MV-4-11 (cell line): ENCODE measurements at places on chromosomes 3 and 15.

DNA sequence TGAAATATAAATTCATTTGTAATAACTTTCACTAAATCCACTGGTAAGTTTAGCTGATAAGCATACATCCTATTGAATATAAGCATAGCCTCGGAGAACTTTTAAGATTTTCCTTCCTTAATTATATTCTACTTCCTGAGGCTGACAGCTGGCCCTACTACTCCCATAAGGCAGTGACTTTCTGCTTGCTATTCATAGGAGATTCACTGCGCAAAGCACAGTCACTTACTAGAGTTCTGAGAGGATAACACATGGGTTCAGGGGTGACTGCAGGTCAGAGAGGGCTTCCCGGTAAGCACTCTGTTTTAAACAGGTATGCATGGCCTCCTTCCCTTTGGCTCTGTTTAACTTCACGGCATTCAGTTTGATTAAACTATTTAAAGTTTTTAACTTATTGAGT lies 75.8 kb downstream of the FAIM start:
- no peak for DNase-seq

GRCh38 chr15:73425510-73425909 lies 17.5 kb upstream of the REC114 start:
- DNase-seq: no peak

GRCh38 chr15:89161666-89162065 lies 59.7 kb downstream of the RLBP1 start:
- DNase-seq: no peak

GRCh38 chr3:156368189-156368588 lies 186.7 kb downstream of the SSR3 start:
- no peak for DNase-seq

GRCh38 chr15:70103880-70104626 lies 6.3 kb upstream of the TLE3 start:
- no peak for DNase-seq

DNA sequence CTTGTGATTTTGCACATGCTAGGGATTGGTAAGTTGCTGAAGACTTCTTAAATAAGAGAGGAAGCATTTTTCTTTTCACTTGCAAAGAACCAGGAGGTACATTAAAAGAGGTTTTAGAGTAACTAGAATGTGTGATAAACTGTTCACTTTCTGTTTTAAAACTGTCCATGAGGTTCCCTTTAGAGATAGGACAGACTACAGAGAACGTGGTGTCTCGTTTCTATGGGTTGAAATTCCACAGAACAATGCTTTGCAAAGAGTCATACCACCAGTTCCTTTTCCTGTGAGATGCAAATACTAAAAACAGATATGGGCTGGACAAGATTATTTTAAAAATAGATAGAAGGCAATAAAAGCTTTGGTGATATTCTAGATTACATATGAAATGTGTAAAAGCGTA lies 372.8 kb downstream of the TIGIT start:
- DNase-seq: no peak

- DNase-seq: no peak
Observed at GRCh38 chr15:77021088-77021481, 26.2 kb downstream of the PSTPIP1 start.

GRCh38 chr3:129360171-129360611 lies 68.2 kb downstream of the EFCAB12 start:
- DNase-seq: no peak

DNA sequence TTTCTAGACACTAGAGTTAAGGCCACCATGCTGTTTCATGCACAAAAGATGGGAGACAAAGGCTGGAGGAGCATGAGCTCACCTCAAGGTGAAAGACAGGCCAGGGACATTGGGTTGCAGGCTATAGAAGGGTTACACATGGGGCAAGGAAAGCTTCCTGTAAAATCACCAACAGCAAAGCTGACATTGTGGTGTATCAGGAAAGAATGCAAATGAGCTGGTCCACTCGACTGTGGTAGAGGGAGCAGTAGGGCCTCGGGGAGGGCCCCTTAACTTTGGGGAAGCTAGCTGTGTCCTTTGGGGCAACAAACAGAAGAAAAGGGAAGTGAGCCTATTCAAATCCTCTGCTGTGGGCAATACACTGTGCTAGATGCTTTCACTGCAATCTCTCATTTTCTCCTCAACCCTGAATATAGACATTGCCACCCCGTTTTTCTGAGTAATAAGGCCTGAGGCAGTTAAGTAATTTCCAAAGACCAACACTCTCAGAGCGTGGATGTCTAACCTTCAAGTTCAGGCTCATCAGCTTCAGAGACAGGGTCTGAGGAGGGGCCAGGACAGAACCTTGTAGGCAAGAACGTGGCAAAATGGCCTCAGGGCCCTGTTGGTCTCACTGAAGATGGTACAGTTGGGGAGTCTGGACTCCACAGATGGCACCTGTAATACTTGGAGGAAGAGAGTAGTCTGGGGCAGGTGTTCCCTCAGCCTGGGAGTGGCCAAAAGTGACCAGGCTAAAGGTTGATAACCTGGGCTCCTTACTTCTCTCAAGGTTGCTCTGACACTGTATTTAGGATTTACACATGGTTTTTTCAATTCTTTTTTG lies 24.1 kb downstream of the CX3CR1 start:
- DNase-seq: peak; percentile 99

- no peak for DNase-seq
Observed at GRCh38 chr15:91694131-91694830, 159.2 kb upstream of the SLCO3A1 start.

DNA sequence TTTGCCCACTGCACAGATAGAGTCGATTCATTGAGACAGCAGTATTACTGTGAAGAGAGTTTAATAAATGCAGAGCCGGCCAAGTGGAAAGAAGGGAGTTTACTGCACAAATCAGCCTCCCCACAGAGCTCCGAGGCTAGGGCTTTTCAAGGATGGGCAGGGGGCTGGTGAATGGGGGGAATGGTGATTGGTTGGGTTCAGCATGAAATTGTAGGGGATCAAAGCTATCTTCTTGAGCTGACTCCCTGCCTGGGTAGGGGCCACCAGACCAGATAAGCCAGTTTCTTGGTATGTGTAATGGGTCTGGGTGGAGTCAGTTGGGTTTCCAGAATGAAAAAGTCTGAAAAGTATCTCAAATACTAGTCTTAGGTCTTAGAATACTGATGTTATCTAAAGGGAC lies 66.6 kb downstream of the SYNPR start:
- no peak for DNase-seq

- DNase-seq: no peak
Observed at GRCh38 chr3:194761384-194761783, 75.7 kb downstream of the FAM43A start.

- DNase-seq: no peak
Observed at GRCh38 chr3:122000936-122001605, 21.0 kb downstream of the ILDR1 start.

GRCh38 chr15:77420610-77421369 lies at the start of gene HMG20A:
Gene HMG20A, plus strand, starts transcription at chr15:77420888. Its CDS starts 37,520 bp downstream, at chr15:77458408.
- DNase-seq: peak; percentile 83

- no peak for DNase-seq
Observed at GRCh38 chr3:17820275-17820674, 77.8 kb upstream of the TBC1D5 start.

DNA sequence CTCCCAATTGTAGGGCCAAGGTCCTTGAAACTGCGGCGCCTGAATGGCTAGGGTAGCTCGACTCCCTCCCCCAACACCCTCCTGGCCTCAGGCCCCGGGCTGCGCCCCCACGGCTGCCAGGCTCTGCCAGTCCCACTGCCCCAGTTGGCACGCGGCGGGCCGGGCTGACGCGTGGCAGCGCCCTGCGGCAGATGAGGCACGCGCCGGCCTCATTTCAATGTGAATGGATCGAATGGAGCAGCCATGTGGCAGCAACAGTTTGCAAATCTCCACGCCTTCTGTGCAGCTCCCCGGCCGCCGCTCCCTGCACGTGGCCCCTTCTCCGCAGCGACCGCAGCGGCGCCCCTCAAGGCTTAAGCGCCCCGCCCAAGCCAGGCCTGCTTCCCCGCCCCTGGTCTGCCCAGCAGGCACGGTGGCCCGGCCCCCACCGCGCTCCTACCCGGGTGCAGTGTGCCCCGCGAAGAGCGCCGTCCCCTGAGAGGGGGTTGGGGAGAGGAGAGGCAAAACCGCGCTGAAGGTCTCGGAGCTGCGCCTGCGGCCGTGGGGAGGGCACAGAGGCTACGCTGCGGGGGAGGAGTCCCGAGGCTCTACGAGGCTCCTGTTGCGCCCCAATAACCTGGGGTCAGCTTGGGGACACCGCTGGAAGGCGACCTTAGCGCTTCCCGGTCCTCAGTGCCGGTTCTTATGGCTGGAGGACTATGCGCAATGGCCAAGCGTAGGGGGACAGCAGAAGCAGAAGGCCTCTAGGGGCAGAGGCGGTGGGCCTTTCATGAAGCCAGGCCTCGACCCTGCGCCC lies 3.1 kb upstream of the DLL4 start:
- DNase-seq: peak; percentile 28

GRCh38 chr15:40097968-40098476 lies 10.7 kb downstream of the BMF start:
- DNase-seq: peak; percentile 75

- no peak for DNase-seq
Observed at GRCh38 chr3:126369490-126369889, 12.3 kb upstream of the KLF15 start.

DNA sequence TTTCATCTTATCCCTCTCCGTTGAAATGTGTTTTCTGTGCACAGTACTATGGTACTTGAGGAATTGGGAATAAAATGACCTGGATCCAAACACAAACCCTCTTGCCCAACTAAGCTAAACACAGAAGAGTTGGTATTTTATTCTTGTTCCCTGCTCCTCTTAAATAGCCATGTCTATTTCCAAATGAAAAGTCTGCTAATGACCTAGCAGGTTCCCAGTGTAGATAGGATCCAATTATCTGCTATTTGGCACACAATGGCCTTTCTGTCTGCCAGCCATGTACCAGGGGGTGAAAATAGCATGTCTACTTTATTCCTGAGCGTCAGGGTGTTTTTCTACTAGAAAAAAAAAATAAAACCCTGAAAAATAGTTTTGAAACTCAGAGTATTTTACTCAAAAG lies 657.0 kb upstream of the NAALADL2 start:
- DNase-seq: no peak

GRCh38 chr3:170477395-170477794 lies 58.7 kb downstream of the CLDN11 start:
- no peak for DNase-seq

GRCh38 chr3:138724443-138724842 lies 110.3 kb downstream of the PIK3CB start:
- no peak for DNase-seq
